Activated CD4-positive, alpha-beta T cell treated with anti-CD3 and anti-CD28 coated beads for 48 hours (primary cell): ENCODE measurements at places on chromosomes 16 and 17.

GRCh38 chr17:68539548-68540467, 27.6 kb downstream of the PRKAR1A start:
- DNase-seq, result no peak

- DNase-seq, result no peak
Observed at GRCh38 chr17:73603971-73604370, 40.3 kb downstream of the SDK2 start.

GRCh38 chr16:75193265-75193650, 13.7 kb downstream of the CTRB2 start:
- no peak for DNase-seq

DNA sequence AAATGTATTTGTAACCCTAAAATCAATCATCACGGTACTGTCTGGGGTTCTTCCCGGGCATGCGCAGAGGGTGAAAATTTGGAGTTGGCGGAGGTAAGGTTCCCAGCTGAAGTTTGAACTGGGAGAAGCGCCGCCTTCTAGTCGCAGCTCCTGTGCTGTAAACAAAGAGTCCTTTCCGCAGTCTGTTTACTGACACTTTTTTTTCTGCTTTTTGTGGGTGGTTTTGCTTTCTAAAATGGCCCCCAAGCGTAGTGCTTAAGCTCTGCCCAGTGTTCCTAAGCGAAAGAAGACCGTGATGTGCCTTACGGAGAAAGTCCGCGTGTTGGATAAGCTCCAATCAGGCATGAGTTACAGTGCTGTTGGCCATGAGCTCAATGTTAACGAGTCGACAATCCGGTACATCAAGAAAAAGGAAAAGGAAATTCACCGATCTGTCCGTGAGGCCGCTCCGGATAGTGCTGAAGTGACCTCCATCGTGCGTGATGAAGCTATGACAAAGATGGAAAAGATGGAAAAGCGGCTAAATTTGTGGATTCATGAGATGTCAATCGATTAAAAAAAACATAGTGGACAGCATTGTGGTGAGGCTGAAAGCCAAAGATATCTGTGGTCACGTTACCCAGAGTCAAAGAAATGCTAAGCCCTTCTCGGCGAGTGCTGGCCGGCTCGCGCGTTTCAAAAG, 570 bp upstream of the CFDP1 start:
- DNase-seq, result peak; percentile 68

DNA sequence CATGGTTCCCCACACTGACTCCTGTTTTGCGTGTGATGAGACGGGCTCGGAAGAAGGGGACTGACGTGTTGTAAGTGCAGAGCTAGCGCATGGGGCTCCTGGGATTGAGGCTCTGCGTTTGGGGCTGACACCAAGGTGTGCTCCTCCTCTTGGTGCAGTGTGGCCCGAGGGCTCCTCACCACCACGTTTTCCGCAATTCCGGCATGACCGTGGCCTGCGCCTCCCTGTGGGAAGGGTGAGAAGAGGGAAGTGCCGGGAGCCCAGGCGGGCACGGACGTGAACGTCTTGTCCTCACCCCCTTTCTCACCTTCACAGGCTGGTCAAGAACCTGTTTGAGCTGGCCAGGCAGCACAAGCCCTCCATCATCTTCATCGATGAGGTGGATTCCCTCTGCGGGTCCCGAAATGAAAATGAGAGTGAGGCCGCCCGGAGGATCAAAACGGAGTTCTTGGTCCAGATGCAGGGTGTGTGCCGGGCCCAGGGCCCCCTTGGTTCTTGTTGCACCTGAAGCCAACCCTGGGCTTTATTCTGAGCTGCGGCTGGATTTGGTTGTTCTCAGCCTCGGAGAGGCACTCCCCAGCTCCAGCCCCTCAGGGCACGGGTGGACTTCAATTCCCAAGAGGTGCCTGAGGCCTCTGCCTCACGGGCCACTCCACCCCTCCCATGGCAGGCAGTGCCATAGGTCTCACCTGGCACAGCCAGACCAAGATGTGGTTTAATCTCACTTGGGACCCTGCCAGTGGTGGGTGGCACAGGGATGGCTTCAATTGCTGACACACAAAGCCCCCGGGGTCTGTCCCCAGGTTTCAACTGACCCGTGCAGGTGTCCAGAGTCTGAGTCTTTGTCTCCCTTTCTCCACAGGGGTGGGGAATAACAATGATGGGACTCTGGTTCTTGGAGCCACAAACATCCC, 8.9 kb downstream of the VPS4A start:
- DNase-seq, result no peak

GRCh38 chr16:16148755-16149154, 74.5 kb downstream of the ABCC6 start:
- DNase-seq, result no peak

- no peak for DNase-seq
Observed at GRCh38 chr16:73065632-73066330, 17.9 kb upstream of the ZFHX3 start.

GRCh38 chr17:27821318-27821717, 21.0 kb upstream of the NOS2 start:
- no peak for DNase-seq

- DNase-seq, result no peak
Observed at GRCh38 chr16:71924710-71925109, 29.4 kb downstream of the IST1 start.

DNA sequence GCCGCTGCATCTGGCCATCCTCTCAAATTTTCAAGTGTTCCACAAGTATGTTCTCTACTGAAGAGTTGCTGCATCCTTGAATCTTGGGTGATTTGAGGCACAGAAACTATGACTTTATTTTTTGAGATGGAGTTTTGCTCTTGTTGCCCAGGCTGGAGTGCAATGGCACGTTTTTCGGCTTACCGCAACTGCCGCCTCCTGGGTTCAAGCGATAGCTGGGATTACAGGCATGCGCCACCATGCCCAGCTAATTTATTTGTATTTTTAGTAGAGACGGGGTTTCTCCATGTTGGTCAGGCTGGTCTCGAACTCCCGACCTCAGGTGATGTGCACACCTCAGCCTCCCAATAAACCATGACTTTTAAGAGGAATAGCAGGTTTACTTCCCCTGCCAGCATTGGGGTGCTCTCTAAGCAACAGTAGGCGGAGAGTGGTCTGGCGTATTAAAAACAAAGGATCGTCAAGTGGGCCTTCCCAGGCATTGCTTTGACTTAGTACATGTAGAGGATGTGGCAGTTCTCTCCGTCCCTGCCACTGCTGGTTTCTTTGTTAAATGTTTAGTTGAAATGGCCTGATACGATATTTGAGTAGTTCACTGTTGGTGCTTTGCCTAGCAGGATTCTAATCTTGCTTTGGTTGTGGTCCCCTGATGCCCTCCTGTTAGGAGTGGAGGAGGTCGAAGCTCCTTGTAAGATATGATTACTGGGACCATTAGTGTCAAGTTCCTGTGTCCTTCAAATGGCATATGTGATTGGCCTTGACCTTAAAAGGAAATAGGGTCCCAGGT, 9.5 kb downstream of the PYCARD start:
- no peak for DNase-seq

GRCh38 chr17:18967916-18968315, 16.0 kb downstream of the SLC5A10 start:
- DNase-seq, result no peak

GRCh38 chr16:85570735-85571562, 42.2 kb upstream of the GSE1 start:
- peak; percentile 44 for DNase-seq

GRCh38 chr16:88828711-88829110, 17.0 kb upstream of the APRT start:
- no peak for DNase-seq

- DNase-seq, result no peak
Observed at GRCh38 chr17:56973520-56973919, 4.4 kb upstream of the SCPEP1 start.
